ENCODE measurements at places on chromosomes 7 and 10.

DNA sequence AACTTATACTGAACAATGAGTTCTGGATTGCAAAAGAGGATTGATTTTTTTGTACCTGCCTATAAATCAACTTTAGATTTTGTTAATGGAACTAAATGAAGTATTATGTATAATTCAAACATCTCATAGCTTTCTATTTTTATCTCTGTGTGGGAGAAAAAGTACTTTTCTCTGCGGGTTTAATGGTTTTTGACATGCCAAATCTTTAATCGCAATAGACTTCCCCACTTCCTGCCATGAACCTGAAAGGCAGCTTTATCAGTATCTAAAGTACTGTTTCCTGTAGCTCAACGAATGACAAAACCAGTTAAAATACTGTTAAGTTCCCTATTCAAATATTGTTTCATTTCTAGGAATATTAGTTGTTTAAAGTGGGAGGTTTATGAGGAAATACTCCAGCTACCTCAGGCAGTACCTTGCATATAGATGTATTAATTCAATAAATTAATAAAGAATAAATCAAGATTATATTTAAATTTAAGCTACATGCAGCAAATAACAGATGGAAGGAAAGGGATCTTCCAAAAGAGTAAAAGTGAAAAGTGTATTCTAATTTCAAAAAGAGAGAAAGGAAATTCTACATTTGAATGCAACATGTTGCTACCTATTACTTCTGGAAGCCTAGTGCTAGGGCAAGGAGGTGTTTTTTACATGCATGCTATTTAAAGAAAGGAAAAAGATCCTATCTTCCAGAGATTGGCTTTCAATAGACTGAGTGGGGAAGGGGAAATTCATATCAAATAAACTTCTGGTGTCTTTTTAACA lies 75.9 kb downstream of the SVOPL start:
- DNase-seq, result no peak

DNA sequence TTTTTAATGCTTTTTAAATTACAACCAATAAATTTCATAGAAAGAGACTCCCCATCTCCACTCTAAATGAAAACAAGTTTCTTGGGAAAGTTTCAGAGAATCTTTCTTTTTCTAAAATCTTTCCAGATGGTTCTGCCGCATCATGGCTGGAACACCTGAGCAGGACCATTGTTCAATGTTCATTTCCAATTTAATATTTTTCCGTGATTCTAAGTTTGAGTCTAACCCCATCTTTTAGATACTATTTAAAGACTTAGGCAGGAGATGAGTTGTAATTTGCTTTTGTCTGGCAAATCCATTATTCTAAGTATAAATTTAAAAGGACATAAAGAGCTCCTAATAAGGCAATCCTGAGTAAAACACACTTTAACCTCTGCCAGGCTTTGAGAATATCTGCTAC lies 325.2 kb downstream of the BICC1 start:
- DNase-seq, result no peak

DNA sequence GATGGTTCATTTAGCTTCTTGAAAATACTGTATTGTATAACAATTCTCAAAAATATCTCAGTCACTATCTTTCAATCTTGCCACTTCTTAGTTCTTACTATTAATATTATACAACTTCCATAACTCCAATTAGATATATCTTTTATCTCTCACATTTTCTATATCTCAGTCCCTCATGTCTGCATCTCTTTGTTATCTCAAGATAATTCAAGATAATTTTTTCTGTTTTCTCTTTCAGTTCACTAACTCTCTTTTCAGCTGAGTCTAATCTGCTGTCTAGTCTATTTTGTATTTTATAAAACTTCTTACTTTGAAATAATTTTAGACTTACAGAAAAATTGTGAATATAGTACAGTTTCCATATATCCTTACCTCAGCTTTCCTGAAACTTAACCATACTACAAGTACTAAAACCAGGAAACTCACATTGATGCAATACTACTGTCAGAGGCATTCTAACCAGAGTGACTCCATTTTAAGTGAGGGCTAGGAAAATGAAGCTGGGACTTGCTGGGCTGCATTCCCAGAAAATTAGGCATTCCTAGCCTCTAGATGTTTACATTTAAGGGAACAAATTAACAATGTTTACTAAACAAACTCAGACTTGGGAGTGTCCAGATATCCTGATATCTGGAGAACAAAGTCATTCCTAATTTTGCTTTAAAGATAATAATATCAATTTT lies 38.4 kb downstream of the DNAJC1 start:
- no peak for DNase-seq

GRCh38 chr7:118080947-118081346 lies 103.0 kb upstream of the LSM8 start:
- DNase-seq, result no peak

- DNase-seq, result no peak
Observed at GRCh38 chr7:125112850-125113249, 183.2 kb upstream of the POT1 start.

GRCh38 chr7:32762925-32763293 lies 128.7 kb downstream of the KBTBD2 start:
- no peak for DNase-seq
